ENCODE measurements at places on chromosomes 7 and 10. TPM values are rescaled to one million over a fixed set of nuclear protein-coding genes. Genes with fewer than 3 reads are reported as not detected.

The BRI3 gene
- total RNA-seq: 240 TPM

The PAPOLB gene
- 0.08 TPM for total RNA-seq

GRCh38 chr10:71083716-71083975, 128.7 kb upstream of the UNC5B start:
- no peak for DNase-seq

DNA sequence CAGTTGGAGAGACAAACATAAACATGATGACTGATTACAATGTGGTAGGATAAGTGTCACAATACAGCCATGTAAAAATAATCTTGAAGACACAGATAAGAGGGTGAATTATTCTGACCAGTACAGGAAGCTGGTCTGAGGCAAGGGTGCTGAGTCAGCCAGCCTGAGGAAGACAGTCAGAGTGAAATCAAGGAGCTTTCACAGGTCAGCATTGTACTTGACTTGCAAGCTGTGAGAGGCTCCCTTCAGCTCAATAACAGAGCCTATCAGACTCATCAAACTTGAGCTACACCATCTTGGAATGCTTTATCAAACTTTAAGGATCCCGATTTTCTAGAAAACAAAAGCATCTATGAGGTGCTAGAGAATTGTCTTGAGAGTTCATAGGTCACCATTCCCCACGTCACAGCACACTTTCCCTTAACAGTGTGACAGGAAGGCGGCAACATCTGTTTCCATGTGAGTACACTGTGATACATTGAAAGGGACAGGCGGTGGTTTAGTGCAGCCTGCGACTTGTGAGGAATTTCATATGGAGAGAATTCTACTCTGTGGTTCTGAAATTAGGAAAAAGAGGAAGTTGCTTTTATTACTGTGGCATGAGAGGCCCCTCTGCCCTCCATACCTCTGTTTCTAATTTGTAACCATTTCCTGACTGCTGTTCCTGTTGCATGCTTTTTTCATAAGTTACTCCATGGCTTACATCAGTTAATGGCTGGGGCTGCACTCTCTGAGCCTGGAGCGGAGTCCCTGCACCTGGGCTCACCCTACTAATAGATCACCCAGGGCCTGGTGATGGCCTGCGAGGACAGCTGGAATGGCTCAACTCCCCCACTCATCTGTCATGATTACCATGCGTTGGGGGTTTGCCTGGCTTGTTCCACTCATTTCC, 417.1 kb downstream of the SUGCT start:
- no peak for DNase-seq

GRCh38 chr7:27965650-27966049, 214.9 kb downstream of the JAZF1 start:
- no peak for DNase-seq

DNA sequence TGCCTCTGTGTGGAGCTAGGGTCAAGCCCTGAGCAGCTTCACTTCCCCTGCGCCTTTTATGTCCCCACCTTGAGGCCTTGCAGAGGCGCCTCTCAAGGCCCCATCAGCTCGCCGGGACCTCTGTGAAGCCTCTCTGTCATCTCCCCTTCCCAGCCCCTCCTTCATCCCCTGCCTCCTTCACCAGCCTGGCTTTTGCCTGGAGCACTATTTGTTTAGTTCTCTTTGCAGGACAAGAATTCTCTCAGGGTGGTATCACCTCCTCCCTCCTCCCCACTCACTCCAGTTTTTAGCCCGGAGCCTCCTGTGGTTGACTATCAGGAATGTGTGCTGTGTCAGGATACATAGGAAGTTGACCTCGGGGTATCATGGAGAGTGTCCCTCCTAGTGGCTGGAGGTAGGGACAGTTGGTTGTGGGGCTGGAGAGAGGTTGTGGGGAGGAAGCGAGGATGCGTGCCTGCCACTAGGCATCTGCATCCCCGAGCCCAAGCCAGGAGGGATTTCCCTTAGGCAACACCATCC, 89.8 kb upstream of the ANLN start:
- no peak for DNase-seq
